ENCODE measurements at places on chromosomes 5 and 9. TPM values are rescaled to one million over a fixed set of nuclear protein-coding genes. Genes with fewer than 3 reads are reported as not detected.

The HACD4 gene
- 2.6 TPM for total RNA-seq

The IFNA13 gene
- not detected for total RNA-seq

The PCDHB13 gene
- total RNA-seq, result 0.65 TPM

The INSYN2B gene
- 5.5 TPM for total RNA-seq

The ARL10 gene
- 8.1 TPM for total RNA-seq

The FAM169A gene
- 0.30 TPM for total RNA-seq

The TMEM203 gene
- 30.9 TPM for total RNA-seq

The PRRX2 gene
- total RNA-seq, result not detected

The GARIN3 gene
- not detected for total RNA-seq

The CCNJL gene
- 6.2 TPM for total RNA-seq

The FAM221B gene
- total RNA-seq, result not detected

The SLC25A2 gene
- total RNA-seq, result 0.15 TPM

The FOXD4L4 gene
- total RNA-seq, result under 0.01 TPM

The MAMDC4 gene
- total RNA-seq, result 1.5 TPM

The GOLGA1 gene
- 9.1 TPM for total RNA-seq

The NREP gene
- total RNA-seq, result 55.9 TPM

The JAK2 gene
- 6.2 TPM for total RNA-seq

The TLX3 gene
- not detected for total RNA-seq

The FGF10 gene
- not detected for total RNA-seq

The VPS13A gene
- 30.9 TPM for total RNA-seq

The CCL21 gene
- not detected for total RNA-seq

The FGD3 gene
- total RNA-seq, result not detected

The PCDHA9 gene
- under 0.01 TPM for total RNA-seq

The GMCL2 gene
- not detected for total RNA-seq
